NCI-H1105 treated with DMSO at 0.1 percent for 48 hours (cell line): ENCODE measurements at places on chromosomes 3 and 15.

GRCh38 chr3:111702996-111703985 lies 108.1 kb upstream of the ZBED2 start:
- DNase-seq: no peak

GRCh38 chr3:24135280-24135679 lies 190.2 kb downstream of the NR1D2 start:
- no peak for DNase-seq

DNA sequence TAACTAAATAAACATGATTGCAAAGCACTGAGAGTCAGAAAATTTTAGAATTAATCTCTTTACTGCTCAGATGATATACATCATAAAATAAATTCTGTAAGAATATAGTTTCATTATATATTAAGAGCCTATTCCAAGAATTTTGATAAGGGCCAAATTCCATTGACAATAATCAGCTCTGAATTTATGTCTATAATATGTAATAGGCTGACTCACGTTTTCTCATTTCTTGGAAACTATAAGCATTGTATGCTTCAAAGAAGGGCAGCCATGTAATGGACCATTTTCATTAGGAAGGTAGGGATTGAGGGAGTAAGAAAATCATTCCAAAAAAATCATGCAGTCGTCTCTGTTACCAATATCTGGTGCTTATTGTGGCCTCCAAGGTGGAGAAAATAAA lies 315.9 kb downstream of the ZIC4 start:
- no peak for DNase-seq

- DNase-seq: no peak
Measured at GRCh38 chr3:40878464-40878905, 320.8 kb upstream of the CTNNB1 start.

GRCh38 chr3:148839805-148840204 lies 12.2 kb downstream of the CPB1 start:
- DNase-seq: no peak

DNA sequence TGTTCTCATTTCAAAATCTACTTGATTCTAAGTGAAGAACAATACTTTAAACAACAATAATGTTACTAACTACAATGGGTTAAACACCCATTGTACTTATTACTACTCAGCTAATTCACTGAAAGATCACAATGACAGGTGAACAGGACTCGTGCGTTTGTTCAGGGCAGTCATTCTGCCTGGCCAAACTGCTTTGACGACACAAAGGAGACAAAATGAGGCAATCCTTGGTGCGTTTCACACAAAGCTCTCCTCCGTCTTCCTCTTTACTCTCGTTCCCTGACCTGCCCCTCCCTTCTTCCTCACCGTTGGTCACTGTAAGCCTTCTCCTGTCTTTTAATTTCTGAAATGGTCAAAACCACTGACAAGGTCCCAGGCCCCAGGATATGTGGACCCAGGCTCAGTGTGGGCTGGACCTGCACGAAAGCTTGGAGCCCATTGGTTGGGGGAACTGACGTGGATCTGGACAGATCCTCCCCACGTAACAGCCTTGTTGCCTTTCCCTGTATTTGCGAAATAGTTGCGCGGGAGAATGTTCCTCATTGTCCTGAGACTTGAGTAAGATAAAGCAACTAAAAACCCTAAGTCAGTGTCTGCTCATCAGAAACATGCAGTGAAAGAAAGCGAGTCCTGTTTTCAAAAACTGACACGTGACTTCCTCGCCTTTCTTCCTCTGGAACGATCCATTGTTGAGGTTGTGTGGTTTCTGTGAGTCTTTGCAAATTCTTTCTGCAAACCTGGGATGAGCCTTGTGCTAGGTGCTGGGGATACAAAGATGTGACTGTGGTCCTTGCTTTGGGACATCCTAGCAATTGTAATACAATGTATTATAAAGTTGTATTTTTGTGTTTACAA lies 147.1 kb upstream of the RGMA start:
- DNase-seq: no peak

DNA sequence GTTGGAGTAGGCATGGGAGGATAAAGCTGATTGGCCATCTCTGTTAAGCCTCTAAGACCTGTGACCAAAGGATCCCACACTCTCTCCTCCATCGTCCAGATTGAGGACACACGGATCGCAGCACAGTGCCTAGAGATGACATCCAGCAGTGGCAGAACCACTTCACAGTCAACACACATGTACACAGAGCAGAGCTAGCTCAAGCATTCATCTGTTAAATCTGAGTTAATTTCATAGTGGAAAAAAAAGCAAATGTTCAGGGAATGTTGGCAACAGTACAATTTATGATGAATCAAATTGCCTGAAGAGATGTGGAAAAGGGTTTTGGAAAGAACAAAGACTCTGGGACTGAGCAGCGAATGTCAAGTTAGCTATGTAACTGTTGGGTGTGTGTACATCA lies 108.1 kb upstream of the PLAAT1 start:
- DNase-seq: no peak

DNA sequence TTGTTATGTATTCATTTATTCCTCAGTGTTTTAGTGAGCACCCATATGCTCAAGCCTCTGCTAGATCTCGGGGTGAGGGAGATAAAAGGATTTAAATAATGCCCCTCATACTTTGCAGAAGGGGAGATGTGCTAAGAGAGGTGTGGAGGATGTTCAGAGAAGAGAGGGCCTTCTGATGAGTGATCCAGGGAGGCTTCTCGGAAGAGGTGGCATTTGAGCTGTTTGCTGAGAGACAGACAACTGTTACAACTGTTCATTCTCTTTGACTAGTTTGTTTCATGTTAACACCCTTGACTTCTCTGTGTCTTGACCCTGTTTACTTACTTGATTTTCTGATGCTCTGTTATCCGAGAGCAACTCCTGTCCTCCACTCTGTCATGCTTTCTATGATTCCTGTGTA lies 34.5 kb downstream of the MFSD1 start:
- no peak for DNase-seq

GRCh38 chr15:60411774-60412425 lies 14.1 kb upstream of the ANXA2 start:
- DNase-seq: no peak
